ENCODE measurements at places on chromosomes 6 and 20. TPM values are rescaled to one million over a fixed set of nuclear protein-coding genes. Genes with fewer than 3 reads are reported as not detected.

Gene LTB
- not detected for polyA plus RNA-seq

- no peak for DNase-seq
Observed at GRCh38 chr6:42276034-42276890, 58.6 kb upstream of the MRPS10 start.

DNA sequence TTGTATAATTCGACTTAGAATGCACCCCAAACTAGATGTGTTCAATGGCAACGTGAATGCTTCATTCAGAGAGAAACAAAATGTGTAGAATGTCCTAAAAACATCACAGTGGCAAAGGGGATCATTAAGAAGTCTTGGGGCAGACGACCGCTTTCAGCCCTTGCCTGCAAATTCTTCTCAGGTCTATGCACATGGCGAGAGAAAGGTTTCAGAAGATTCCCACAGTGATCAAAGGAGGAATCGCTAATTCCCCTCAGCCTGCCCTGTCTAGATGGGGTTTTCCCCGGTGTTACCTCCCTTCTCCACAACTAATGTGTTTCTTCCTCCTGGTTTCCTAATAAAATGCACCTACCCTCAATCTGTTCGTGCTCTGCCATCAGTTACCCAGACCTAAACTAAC lies 13.3 kb upstream of the NHSL1 start:
- peak; percentile 50 for DNase-seq

- DNase-seq = no peak
Observed at GRCh38 chr6:111805511-111806164, 67.6 kb downstream of the FYN start.

- DNase-seq = no peak
Observed at GRCh38 chr6:16480763-16481560, 242.6 kb downstream of the GMPR start.

GRCh38 chr6:7431313-7431673 lies 41.7 kb downstream of the RIOK1 start:
- DNase-seq = no peak

- no peak for DNase-seq
Observed at GRCh38 chr6:157908369-157909281, 73.0 kb upstream of the SYNJ2 start.

- no peak for DNase-seq
Observed at GRCh38 chr6:112269979-112270566, 15.7 kb upstream of the LAMA4 start.

- no peak for DNase-seq
Observed at GRCh38 chr6:144893680-144894151, 608.6 kb downstream of the UTRN start.

Gene FKBP1A
- 396 TPM for polyA plus RNA-seq

- no peak for DNase-seq
Observed at GRCh38 chr20:24954151-24954550, 5.1 kb downstream of the CST7 start.

- DNase-seq = peak; percentile 16
Observed at GRCh38 chr6:125670568-125670967, 78.9 kb upstream of the HEY2 start.

- no peak for DNase-seq
Observed at GRCh38 chr6:98039443-98039842, 756.4 kb upstream of the MMS22L start.

GRCh38 chr20:20063941-20064702 lies 11.8 kb downstream of the CFAP61 start:
- no peak for DNase-seq

GRCh38 chr6:107931894-107932293 lies 26.1 kb downstream of the SEC63 start:
- no peak for DNase-seq

- DNase-seq = no peak
Observed at GRCh38 chr6:15102241-15102640, 143.6 kb upstream of the JARID2 start.

- DNase-seq = no peak
Observed at GRCh38 chr6:32833664-32834063, 4.9 kb downstream of the TAP2 start.

Gene TSPO2
- not detected for polyA plus RNA-seq

DNA sequence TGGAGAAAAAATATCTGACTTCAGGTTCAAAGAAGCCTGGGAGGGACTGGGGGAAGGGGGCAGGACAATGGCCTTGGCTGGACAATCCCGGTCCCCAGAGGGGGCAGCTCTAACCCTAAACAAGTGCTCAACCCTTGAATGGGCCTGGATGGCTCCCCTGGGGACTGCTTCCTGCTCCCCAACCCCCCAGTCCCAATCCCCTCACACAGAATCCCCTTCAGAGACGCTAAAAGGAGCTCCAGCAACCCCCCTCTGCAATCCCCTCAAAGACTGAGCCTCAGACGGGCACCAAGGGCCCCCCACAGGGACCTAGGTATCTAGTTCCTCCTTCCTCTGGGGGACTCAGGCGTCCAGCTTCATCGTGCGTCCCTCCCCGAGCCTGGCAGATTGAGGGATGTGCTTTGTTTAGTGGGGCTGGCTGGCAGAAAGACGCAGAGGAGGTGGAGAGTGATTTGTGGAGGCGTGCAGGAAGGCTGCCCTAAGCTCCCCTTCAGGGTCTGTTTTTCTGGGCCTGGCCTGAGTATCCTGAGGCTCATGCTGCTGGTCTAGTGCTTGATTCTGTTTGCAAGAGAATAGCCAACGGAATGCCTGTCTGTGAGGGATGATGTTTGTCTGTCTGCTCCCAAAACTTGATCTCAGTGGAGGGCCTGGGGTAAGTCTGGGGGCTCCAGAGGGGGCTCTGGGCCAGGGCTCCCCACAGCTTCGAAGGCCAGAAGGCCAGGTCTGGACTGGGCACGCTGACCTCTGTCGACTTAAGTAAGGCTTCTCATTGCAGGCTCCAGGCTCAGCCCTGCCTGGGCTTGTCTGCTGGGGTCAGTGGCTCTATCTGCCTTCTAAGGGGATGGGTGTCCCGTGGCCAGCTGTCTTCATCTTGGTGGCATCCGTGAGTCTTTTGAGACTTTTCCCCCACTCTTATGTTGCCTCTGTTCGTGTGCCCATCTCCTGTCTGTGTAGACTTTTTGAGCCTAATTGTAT lies 1.7 kb upstream of the POU5F1 start:
- DNase-seq = no peak

Gene MAP7
- 40.4 TPM for polyA plus RNA-seq
